ENCODE measurements at places on chromosomes 7 and 10.
A peak's percentile ranks its signal among the peaks of the same experiment; 100 is the strongest.

DNA sequence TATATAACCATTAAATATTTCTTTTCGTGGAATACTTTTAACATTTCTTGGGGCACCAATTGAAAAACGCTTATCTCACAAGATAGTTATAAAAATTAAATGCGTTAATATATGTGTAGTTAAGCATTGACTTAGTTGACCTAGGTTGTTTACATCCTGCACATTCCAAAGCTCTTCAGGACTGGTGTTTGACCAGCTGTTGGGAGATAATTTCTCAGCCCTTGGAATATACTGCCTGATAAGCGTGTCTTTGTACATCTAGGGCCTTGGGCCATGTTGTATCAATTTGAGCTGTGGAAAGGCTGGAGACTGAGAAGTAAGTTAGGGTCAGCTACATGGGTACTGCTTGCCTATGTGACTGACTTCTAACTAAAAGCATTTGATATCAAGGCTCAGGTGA, 90.0 kb upstream of the AOAH start:
- no peak for DNase-seq

- no peak for DNase-seq
These were observed 411.8 kb downstream of the SDK1 start for GRCh38 chr7:3712841-3713240.

- DNase-seq = no peak
These were observed 66.5 kb downstream of the ZNF277 start for GRCh38 chr7:112272921-112273561.

- DNase-seq = no peak
These were observed 154.3 kb upstream of the GNAI1 start for GRCh38 chr7:79980376-79980775.

DNA sequence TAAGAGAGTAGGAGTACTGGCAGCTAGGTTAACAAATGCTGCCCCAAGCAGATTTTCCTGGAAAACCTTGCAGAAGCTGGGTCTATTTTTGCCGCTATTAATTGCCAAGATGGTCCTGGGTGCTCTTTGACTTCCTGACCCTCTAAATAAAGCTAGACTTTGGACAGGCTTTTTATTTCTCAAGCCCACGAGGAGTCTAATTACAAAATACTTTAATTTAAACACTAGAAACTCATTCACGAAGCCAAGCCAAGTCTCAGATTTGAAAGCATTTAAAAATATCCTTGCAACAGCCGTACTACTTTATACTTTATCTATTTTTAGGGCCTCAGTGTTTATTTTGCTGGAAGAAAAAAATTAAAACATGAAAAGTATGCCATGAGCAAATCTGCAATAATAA, 45.1 kb downstream of the TMEM26 start:
- DNase-seq = no peak

DNA sequence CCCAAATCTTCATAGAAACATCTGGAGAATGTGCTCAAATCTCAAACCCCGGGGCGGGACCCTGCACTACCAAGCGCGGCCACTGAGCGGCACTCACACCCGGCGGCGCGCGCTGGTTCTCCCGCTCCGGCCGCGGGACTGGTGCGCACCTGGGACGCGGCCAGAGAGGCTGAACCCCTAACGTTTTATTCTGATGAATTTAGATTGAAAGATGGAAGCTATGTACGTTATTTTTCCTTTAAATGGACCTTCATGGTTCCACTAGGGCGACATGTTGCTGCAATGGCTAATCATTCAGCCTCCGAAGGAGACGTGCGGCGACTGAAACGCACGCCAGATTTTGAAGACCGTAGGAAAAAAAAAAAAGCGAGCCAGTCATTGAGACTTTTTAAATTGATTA, 107.0 kb upstream of the INSIG1 start:
- peak; percentile 84 for DNase-seq

- no peak for DNase-seq
These were observed 53.8 kb downstream of the TAX1BP1 start for GRCh38 chr7:27793780-27794179.

DNA sequence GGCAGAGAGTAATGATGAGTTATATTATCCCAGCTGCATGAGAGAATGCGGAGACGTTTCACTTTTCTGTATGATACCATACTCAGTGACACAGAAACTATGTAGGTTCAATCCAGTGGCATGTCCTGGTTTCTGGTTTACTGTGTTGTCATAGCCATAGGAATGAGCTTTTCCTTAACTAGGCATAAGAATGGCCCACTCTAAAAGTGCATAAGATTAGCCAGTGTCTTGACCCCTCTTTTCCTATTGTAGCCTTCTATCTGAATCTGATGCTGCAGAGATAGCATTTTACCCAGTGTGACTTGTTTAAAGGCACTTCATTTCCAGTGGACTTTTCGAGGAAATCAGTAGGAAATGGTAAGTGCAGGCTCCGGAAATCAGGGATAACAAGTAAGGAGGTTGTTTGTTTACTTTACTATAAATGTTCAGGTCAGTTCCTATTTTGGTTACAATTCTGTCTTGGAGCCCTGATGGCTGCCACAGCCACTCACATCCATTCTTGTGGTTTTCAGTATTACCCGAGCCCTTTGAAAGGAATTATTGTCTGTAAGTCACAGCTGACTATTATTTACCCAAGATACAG, 70.5 kb downstream of the SEMA3A start:
- no peak for DNase-seq

DNA sequence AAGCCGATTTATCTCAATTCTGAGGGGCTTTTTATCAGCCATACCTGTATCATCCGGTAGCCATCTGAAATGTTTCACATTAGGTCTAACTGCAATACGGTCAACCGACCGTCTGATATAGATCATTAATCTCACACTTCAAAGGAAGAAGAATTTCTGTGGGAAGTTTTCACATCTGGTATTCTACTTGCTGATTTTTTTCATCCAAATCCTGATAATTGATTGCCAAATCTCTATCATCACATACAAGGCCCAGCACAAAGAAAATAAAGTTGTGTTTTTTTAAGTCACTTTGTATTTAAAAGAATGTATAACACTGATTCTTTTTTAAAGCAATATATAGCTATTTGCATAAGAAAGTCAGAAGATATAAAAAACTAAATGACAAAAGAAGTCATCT, 132.3 kb downstream of the DKK1 start:
- no peak for DNase-seq

DNA sequence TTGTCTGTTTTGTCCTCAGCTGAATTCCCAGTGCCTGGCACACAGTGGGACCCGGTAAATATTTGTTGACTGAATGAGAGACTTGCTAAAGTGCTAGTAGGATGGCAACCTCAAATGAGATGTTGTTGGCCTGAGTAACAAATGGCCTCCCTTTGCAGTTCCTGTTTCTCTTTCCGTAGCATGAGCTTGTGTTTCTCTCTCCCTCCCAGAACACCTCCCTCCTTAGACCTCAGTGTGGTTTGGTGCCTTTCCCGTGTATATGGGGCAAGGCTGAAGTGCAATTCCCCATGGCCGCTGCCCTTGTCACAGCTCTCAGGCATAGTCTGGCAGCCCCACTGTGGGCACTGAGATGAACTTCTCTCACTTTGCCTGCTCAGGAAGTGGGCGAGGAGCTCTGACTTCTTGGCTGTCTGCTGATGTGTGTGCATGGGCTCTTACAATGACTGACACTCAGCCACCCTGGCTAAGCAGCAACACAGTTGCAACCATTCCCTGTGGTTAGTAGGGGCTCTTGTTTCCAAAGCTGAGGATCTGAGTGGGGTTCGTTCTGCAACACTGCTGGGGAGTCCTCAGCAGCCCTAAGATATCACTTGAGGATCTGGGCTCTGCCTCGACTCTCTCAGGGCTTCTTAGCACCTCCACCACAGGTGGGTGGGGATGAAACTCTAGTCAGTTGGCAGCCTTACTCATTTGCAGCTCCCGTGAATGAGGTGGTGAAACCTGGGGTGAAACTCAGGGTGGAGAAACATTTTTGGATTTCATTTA, 136.1 kb downstream of the ICA1 start:
- DNase-seq = peak; percentile 63

DNA sequence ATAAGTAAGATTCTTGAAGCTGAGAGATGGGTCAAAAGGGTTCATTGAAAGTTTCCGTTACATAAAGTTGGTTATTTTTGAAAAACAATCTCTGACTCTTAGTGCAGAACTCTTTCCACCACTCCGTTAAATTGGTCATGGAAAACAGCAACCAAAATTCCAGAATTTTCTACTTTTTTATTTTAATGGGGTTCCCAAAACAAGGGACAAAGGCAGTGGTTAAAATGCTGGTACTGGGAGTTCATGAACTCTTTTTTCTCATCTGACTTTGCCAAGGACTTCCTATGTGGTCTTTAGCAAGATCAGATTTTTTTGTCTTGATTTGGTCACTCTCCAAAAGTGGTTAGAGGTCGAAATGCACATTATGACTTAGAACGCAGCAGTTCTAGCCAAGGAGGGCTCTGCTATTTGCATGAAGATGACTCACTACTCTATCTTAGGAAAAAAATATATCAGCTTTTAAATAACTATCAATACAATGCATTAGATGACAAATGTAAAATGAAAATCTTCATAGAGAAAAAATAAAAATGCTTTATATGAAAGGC, 145.7 kb downstream of the REEP3 start:
- DNase-seq = peak; percentile 59

DNA sequence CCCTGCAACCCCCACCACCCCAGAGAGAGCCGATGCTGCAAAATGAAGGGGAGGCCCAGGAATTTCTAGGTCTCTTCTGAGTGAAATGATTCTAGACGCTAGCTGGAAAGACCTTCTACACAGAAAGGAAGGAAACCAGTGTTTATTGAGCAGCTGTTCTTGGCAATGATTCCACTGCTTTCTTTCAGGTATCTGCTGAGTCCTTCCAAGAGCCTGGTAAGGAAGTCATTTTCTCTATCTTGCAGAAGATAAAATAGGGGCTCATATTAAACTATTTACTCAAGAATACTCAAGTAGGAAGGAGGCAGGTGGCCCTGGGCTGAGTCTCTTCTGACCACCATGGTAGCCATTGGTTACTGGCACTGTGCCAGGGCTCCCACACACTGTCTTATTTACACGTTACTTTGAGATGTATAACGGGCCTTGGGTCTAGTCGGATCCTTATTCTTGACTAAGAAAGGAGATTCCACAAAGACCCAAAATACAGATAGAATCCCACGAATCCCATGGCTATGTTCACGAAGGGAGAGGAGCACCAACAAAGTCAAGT, 112.1 kb downstream of the GALNT11 start:
- no peak for DNase-seq

- no peak for DNase-seq
These were observed 179.5 kb upstream of the YAE1 start for GRCh38 chr7:39386718-39387117.

DNA sequence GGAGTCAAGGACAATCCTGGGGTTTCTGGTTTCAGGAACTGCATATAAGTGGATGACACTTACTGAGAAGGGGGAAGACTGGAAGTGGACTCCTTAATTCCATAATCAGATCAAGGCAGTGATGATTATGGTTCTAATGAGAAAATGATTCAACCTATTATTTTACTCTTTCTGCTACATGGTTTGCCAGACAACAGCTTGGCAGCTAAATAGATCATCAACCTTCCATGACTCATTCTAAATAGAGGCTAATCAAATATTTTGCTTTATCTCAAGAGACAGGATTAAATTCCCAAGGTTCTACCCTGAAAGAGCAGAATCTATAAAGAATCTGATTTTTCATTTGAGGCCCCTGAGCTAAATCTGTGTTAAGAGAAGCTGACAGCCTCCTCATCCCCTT, 46.3 kb downstream of the CNNM1 start:
- no peak for DNase-seq

DNA sequence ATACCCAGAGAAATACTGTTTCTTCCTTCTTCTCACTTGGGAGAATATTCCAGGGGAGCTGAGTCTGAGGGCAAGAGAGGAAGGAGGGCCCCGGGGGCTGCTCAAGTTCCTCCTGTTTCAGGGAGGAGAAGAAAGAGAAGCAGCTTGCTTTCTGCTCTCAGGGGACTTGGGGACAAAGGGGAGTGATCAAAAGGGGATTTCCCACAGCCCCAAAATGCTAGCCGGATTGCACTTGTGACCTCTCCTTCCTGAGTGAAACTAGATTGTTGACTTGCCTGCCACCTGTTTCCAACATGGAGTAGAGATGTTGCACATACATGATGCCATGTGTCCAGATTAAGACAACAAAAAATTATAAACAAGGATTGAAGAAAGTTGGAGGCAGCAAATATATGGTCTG, 28.7 kb upstream of the PDCD4 start:
- peak; percentile 83 for DNase-seq

DNA sequence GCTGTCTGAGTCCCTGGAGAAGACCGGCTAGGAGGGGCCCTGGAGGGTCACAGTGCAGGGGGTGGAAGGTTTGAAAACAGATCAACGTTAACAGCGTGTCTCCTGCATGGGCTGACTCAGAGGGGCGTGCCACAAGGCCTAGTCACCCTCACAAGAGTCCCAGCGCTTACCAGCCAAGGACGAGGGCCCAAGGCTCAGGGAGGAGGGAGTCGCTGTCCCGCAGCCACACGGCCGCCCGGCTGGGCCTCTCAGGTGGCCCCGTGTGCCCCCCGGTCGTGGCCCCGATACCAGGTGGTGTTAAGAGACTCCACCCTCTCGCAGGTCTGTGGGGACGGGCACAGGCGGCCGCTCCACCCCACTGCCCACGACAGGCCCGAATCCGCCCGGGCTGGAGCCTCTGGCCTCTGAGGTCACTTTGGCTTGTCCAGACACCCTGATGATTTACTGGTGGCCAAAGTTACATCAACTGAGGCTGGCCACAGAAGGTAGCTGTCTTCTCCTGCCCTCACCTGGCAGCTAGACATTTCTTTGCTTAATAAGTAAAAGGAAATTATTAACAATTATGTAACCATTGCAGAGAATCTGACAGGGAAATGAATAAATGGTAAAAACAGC, 34.0 kb downstream of the FAM20C start:
- DNase-seq = no peak

GRCh38 chr7:70014472-70015177, 416.4 kb downstream of the AUTS2 start:
- DNase-seq = no peak

DNA sequence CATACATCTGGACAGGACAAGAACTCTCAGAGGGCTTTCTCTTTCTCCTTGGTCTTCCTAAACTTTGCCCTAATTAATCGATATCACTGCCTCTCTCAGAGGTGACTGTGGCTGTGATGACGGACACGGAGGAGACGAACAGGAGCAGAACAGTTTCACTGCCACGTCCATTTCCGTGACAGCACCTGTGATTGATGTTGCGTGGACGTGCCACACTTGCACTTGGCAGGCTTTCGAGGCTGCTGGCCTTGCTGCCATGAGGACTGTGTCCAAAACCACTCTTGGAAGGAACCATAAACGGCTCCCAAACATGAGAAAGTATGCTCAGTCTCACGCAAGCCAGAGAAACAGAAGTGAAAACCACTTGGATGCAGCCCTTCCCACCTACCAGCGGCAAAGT, 308.1 kb downstream of the DNAJB6 start:
- no peak for DNase-seq

DNA sequence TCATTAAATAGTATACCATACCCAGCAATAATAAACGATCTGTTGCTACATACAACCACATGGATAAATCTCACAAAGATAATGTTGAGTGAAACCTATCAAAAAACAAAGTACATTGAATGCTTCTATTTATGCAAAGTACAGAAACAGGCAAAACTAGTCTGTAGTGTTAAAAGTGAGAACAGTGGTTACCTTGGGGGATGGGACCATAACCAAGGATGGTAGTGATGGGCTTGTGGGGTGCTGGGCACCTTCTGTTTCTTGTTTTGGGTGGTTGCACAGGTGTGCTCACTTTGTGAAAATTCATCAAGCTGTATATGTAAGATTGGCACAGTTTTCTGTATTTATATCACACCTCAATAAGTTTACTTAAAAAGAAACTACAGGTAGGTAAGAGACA, 105.7 kb downstream of the ATE1 start:
- no peak for DNase-seq

All from GM10248 (cell line).